ENCODE measurements at places on chromosomes 1 and 21.

DNA sequence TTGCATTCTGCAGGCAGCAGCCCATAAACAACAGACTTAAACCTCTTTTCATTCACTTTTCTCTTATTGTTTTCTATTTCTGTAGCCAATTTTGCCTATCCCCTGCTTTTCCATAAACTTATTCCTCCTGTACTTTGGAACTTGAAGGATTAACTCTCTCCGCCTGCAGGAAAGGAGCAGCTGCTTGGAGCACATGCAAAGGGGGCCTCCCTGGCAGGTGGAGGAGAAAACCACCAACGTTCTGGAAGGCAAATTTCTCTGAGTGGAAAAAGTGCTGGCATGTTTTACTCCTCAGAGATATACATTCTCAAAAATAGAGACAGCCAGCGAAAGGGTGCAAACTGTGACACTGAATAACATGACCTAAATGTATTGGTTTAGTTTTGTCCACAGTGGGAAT is 33.6 kb downstream of the RGS21 start:
- no peak for DNase-seq

DNA sequence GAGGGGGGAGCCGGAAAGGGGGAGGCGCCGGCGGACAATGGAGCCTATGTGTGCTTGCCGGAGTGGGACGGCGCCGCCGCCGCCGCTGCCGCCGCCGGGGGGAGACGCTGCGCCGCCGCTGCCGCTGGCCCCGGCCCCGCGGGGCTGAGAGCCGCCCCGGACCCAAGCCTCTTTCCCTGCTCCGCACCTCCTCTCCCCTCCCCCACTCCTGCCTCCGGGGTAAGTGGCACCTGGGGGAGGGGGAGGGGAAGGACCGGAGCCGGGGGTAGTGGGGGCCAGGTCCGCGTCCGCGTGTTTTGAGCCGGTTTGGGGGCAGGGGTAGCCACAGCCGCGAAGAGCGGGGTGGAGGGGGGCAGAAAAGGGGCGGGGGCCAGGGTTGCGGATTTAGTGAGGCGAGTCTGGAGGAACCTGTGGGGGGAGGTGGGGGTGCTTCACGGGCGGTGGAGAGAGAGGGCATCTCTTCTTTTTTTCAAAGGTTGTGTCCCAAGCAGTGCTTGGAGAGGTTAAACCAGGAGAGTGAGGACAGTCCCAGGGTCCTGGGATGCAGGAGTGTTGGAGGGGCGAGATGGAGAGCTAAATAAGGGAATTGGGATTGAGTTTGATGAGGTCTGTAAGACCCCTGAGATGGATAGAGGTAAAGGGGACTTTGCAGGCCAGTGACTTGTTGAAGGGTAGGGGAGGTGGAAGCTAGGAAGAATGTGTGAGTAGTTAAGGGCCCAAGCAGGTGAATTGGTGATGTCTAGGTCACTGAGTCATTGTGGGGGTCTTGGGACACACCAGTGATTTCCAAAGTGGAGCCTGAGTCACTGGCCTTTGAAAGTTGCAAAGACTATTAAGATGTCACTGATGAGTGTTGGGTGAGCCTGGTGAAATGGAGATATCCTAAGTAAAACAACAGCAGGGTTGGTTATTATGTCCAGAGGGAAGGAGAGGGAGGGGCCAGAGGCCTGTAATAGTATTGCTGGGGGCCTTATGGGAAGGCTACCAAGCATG is 59.1 kb downstream of the BCL9 start:
- no peak for DNase-seq

GRCh38 chr1:29320156-29320940 is 84.0 kb downstream of the PTPRU start:
- no peak for DNase-seq

- DNase-seq, result no peak
Observed at GRCh38 chr1:54096877-54097240, 43.5 kb downstream of the TCEANC2 start.

DNA sequence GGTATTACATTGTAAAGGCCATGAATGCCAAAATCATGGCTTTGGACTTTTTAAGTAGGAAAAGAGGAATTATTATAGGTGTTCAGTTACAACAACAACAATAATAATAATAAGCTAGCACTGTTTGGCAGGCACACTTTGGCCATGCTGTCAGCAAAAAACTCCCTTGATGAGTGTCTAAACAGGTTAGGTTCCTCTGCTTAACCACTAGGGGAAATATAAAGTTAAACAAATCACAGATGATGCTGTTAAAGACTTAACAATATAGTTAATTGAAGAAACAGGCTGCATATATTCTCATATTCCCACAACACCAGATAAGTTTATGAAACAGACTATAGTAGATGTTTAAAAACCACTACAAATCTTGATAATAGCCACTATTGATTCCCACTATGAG is 46.4 kb downstream of the RGS21 start:
- DNase-seq, result no peak

GRCh38 chr21:30083225-30083945 is 83.2 kb downstream of the CLDN17 start:
- no peak for DNase-seq

DNA sequence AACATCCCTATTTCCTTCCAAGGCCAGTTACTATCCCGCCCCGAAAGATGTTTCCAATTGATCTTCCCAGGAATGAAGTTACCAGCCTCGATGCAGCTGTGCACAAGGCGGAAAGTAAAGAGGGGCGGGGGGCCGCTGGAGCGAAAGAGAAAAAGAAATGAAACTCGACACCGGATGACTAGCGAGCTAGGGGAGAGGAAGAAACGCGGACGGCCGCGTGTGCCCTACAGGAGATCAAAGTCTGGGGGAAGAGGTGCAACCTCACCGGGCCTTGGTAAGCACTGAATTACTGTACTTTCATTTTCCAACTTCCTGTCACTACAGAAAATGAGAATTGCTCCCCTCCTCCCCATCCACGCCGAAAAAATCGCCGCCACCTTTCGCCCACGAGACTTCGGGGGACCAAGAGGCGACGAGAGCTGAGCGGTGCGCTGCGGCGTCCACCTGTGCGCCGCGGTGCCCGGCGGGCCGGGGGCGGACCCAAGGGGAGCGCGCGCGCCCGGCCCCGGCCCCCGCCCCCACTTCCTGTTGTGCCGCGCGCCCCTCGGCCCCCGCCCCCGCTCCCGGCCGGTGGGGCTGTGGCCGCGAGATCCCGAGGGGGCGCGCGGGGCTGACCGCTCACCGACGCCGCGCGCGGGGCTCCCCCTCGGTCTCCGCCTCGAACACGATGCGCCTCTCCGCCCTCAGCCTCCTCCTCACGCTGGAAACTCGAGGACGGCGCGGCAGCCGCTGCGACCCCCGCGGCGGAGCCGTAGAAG is 622 bp downstream of the ELK4 start:
- peak; percentile 76 for DNase-seq

- DNase-seq, result no peak
Observed at GRCh38 chr1:173580658-173581057, 22.2 kb downstream of the SLC9C2 start.

GRCh38 chr1:199305053-199305452 is 666.2 kb downstream of the PTPRC start:
- DNase-seq, result no peak

DNA sequence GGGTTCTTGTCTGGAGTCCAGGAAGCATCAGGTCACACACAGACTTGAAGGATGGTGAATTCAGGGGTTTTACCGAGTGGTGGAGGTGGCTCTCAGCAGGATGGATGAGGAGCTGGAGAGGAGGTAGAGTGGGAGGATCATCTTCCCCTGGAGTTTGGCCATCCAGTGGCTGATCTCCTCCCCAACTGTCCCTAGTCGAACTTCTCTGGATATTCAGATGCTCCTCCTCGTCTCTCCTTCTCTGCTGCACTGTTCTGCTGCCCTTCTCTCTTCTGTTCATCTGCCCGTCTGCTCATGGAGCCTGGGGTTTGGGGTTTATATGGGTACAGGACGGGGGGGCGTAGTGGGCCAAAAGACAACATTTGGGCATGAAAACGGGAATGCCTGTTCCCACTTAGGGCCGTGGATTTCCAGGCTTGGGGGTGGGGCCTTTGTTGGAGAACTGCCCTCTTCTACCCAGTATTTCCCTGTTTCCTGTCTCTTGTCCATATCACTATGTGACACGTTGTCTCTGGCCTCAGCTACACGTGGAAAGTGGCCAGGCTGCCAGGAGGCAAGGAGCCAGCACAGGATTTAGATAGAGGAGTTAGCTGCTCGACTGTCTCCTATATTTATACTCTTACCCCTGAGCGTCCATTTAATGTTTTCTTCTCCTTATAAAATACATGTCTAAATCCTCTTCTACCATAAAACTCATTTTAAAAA is 76.7 kb downstream of the SIPA1L2 start:
- no peak for DNase-seq

GRCh38 chr1:244834543-244835275 is 749 bp upstream of the COX20 start:
- DNase-seq, result peak; percentile 85

DNA sequence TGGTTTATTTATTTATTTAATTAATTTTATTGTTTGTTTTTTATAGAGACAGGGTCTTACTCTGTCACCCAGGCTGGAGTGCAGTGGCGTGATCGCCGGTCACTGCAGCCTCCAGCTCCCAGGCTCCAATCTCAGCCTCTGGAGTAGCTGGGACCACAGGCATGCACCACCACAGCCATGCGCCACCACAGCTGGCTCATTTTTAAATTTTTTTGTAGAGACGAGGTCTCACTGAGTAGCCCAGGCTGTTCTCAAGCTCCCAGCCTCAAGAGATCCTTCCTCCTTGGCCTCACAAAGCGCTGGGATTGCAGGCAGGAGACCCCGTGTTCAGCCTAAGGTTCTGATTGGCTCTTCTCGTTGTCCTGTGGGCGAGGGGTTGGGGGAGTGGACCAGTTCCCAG is 22.1 kb downstream of the UMODL1 start:
- no peak for DNase-seq

DNA sequence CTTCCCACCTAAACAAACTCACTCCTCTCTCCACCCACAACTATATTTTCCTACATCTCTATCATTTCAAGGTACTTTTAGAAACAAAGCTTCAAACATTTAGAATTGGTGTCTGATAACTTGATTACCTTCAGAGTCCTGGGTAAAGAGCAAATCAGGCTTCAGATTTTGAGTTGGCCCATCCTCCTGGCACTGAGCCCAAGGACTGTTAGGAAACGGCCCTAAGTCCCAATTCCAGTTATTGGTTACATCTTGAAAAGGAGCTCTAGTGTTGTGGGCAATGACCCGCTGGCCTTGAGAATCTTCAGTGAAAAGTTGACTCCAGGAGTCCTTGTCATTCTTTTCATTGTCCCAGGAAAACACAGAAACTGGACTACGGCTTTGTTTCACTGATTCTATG is 15.1 kb downstream of the MTFR1L start:
- no peak for DNase-seq

DNA sequence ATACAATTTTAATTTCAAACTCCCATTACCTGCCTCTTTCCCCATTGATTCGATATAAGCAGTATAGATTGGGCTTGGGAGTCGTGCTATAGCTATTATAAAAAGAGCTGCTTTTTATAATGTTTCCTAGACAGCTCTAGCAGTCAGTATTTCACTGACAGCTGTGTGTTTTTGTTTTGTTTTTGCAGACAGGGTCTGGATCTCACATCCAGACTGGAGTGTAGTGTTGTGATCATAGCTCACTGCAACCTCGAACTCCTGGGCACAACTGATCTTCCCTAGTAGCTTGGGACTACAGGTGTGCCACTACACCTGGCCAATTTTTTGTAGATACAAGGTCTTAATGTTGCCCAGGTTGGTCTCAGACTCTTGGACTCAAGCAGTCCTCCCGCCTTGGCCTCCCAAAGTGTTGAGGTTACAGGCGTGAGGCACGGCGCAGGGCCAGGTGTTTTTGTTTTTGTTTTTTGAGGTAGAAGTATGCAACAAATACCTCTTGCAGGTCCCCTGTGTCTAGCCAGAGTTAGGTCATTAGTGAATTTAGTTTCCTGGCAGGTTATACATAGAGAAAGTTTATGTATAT is 1.7 kb downstream of the NASP start:
- no peak for DNase-seq

DNA sequence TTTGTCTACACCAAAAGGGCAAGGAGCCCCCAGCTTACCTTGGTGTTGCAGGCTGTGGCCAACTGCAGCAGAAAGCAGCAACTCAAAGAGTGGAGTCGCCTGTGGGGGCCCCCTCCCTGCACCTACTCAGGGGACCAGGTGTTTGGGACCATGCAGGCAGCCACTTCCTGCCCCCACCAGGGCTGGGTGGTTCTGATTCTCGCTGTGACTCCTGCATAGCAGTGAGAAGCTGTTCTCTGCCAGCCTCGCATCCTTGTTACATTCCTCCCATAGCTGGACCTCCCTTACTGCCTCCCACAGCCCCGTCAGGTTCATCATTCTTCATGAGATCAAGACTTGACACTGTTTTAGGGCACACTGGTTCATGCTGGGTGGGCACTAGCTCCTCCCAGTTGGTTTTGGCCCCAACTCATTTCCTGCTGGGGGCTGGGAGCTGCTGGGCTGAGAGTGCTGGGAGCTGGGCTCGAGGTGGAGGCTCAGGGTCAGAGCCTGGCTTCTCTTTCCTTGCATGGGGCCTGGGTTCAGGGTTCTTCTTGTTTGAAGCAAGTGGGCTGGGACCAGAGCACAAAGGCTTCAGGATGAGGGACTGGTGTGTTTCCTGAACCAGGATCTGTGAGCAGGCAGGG is 146.9 kb upstream of the C1orf174 start:
- no peak for DNase-seq

GRCh38 chr1:5979536-5980313 is 12.5 kb downstream of the NPHP4 start:
- no peak for DNase-seq

DNA sequence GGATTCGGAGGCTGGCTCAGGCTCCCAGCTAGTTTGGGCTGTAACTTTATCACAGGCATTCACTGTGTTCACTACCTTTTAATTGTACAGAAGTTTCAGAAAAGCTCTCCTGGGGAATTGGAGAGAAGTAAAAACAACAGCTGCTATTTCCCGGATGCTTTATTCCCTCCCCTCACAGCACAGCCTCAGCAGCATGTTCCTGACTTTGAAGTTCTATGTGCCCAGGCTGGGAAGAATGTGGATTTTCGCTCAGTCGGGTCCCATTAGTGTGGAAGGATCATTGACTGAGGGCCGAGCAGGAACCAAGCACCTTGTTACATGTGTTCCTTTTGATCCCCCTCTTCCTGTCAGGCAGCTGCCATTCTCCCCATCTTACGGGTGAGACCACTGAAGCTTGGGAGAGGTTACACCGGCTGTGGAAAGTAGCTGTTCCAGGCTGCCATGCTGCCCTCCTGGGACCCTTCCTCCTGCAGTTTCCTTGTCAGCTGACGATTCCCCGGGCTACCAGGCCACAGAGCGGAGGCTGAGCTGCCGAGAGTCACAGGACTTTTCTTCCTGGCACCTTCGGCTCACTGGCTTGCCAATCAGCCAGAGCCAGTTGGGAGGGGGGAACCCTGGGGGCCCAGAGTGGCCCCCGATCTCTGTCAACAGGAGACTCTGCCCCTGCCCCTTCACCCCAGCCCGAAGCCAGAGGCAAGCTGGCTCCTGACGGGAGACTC is 223.1 kb upstream of the TMEM51 start:
- no peak for DNase-seq

- DNase-seq, result no peak
Observed at GRCh38 chr21:36419996-36420395, 34.8 kb downstream of the CHAF1B start.

DNA sequence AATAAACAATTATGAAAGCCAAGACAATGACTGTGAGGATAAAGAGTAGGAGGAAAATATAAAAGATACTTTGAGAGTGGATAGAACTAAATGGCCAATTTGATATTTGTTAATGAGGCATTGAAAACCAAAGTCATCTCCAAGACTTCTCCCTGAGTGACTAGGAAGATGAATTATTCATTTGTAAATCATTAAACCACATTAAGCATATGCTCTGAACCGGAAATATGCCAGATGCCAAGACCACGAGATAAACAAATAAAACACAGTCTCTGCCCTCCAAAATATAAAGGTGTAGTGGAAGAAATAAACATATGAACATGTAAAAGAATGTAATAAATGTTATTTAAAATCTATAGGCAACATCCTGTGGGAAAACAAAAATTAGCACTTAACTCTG is 78.8 kb downstream of the MRPL39 start:
- DNase-seq, result no peak

Data from T-helper 22 cell (primary cell).